ENCODE measurements at places on chromosomes 2 and 18.

GRCh38 chr2:65198737-65199136, 28.9 kb upstream of the ACTR2 start:
- no peak for DNase-seq

DNA sequence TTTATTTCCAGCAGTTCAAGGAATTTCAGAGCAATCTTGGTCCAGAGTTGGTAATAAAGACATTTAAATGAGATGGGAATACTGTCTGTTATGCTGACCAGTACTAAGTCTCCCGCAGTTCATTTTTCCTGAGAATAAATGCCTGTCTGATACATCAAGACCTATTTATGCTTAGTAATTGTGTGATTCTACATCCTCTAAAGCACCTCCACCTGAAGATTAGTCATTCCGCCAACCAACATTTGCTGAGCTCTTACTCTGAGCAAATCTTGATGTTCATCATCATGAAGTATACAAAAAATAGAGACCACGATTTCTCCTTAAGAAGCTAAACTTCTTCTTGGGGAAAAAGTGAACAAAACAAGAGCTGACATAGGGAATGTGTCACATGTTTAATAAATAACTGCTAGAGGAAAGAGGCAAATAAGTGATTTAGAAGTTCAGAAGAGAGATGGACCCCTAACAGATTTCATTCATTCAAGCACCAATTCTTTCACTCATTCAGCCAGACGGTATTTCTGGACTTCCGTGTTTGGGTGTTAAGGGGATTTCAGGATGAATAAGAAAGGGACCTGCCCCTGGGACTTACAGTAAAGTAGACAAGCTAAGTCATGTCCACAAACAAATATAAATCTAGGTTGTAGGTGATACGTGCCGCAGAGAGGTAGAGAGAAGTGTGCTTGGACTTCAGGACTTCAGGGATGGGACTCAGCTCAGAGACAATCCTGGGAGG, 34.2 kb upstream of the PPP4R1 start:
- no peak for DNase-seq

- no peak for DNase-seq
These were observed 123.6 kb upstream of the CDCA7 start for GRCh38 chr2:173231042-173231441.

- no peak for DNase-seq
These were observed 134.1 kb upstream of the SERPINE2 start for GRCh38 chr2:224173210-224173609.

DNA sequence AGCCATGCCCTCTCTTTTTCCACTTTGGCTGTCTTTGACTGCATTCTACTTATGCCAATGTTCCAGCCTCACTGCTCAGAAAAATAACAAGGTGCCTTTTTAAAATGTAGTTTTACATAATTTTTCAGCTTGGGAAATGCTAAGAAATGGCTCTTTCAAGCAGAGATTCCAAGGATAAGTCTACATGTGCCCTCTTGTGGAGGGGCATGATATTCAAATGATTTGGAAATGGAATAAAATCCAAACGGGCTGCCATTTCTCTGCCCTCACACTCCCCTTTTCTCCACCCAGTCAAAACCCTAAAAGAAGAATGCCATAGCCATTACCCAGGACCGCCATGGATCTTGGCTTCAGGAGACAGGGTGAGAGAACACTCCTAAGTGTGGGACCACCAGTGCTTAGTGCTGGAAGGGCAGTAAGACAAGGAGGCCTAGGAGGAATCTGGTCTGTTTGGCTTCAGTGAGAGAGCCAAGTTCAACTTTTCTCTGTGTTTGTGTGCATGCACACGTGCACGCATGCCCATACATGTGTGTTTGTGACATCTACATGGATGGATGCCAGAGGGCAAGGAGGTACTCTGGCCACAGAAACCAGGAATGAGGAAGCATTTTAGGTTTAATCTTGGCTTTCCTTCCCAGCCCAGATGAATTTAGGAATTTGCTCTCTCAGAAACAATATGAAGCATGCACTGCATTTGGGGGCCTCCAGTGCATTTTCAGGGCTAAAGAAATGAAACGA, 174.0 kb upstream of the SLC14A2 start:
- DNase-seq: no peak

DNA sequence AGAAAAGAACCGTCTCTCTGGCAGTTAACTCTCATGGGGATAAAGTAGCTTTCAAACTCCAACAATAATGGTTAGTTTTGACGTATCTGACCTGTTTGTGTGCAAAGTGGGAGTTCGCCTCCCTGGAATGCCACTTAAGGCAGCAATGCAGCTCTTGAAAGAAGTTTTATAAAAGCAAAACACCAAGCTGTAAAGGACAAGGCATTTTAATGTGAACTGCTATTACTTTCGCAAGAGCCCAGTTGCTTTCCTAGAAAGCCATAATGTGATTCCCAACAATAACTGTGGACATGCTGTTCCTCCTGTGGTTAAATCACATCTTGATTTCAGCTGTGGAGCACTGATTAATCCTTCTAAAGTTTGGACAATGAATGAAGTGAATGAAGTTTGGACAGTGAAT, 303.7 kb downstream of the PTPRM start:
- no peak for DNase-seq

DNA sequence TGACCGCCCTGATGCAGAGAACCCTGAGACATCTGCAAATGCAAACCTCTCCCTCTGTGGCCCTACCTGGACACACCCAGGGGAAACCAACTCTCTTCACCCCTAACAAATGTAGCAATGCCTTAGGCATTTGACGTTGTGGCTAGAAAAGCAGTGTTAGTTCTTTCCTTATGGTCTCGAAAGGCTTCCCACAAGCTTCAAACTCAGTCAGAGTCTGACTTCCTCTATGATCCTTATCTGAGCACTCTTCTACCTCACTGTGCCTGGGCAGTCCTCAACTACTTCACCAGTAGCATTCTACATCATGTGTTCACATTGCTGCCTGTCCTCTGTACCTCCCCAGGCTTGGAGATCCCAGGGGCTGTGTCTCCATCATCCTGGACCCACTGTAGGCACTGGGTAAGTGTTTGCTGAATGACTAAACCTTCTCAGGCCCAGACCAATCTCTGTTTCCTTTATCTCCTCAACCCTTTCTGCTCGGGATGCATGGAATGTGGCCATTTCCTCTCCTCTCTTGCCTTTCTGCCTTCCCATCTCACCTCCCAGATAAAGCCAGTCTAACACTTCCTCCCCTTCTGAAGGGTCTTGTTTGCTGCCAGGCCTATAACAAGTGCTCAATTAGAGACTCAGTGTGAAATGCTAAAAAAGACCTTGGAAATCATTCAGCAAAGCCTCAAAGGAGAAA, 91.7 kb upstream of the ACAA2 start:
- DNase-seq: no peak

- DNase-seq: no peak
These were observed 462.5 kb upstream of the HS6ST1 start for GRCh38 chr2:128781166-128781565.

GRCh38 chr18:28511413-28511821, 334.5 kb upstream of the CDH2 start:
- no peak for DNase-seq

- DNase-seq: no peak
These were observed 3.3 kb upstream of the YES1 start for GRCh38 chr18:815353-815752.

GRCh38 chr2:37829202-37829601, 95.9 kb upstream of the RMDN2 start:
- no peak for DNase-seq

DNA sequence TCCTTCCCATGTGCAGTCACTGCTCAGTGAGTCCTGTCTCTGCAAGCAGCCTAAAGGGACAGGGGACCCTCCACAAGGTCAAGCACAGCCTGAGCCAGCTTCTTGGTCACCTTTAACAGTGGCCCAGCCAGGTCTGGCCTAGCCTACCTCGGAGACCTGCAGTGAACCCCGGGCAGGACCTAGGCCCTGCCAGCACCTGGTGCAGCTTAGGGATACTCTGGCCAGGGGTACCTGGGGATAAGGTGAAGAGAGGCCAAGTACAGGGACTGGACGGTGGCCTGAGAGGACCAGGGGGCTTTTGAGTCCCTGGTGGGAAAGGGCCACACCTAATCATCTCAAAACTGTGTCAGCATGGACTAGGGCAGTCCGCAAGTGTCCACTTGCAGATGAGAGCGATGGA, 67.8 kb downstream of the EMX1 start:
- no peak for DNase-seq

- no peak for DNase-seq
These were observed 129.4 kb downstream of the TNS1 start for GRCh38 chr2:217873371-217873770.

DNA sequence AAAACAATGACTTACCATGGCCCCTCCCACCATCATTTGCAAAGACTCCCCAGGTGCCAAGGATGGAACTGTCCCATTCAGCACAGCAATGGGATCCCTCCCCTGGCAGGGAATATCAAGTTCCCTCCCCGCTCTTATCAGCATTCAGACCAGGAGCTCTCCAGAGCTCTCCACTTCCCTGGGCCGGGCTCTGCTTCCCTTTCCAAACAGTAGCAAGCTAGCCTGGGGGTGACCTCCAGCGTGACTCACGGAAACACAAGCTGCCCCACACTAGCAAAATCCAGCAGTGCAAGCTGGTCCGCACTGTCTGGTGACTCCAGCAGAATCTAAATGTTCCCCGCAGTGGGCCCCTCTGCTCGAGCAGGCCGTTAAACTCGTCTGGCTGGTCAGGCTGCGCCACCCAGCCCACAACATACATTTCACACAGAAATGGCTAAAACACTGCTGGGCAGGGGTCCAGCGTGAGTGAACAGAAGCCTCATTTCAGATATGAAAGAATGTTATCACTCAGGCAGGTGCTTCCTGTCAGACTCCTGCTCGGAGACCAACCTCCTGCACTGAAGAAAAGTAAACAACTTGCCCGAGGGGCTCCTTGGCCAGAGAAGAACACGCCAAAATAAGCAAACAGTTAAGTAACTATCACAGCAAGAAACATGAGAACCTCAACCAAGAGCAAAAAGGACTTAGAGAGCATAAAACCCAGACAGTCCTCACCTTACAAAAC, 33.9 kb downstream of the STAT1 start:
- no peak for DNase-seq

DNA sequence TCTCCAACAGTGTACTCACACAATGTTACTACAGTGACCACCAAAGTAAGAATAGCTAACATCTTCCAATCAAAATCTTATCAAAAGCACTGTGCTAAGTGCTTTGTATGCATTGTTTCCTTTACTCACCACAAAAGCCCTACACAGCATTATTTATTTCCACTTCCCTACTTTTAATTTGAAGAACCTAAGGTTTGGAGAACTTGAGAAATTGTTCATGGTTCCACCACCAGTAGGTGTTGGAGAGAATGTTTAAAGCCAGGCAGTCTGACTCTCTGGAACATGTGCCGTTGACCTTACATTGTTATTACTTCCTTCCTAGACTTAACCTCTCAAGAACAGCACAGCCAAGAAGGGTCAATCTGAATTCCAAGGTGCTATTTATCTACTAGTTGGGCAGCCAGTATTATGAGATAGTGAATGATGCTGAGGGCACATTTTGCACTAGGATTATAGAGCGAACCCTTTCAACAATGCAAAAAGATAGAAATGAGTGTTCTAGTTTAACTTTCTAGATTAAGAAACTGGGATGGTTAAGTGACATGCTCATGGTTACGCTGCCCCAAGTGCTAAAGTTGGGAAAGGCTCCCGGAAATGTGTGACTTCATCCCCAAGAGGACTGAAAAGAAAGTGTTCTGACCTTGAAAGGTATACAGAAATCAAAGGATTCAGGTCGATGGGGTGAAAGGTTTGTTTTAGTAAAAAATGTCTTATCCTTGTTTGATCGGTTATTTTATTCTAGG, 55.2 kb upstream of the FAM136A start:
- DNase-seq: no peak

GRCh38 chr2:62672601-62673000, 32.9 kb upstream of the EHBP1 start:
- no peak for DNase-seq

GRCh38 chr2:229296536-229296935, 25.4 kb upstream of the PID1 start:
- DNase-seq: no peak

GRCh38 chr2:109128048-109128615, 873 bp upstream of the SH3RF3 start:
- peak; percentile 83 for DNase-seq

- no peak for DNase-seq
These were observed 366.7 kb upstream of the DLGAP1 start for GRCh38 chr18:4821801-4822200.

DNA sequence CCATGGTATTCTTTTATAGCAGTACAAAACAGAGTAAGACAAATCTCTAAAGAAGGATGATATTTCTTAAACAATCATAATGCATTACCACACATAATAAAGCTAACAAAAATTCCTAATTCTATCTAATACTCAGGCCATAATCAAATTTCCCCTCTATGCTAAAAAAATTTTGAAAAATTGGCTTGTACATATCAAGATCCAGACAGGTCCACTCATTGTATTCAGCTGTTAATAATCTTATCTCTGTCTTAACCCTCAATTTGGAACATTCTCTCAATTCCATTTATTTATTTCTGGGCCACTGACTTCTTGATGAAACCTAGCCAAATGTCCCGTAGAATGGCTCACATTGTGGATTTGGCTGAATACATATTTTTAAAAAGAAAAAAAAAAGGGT, 59.1 kb upstream of the PAX3 start:
- no peak for DNase-seq

DNA sequence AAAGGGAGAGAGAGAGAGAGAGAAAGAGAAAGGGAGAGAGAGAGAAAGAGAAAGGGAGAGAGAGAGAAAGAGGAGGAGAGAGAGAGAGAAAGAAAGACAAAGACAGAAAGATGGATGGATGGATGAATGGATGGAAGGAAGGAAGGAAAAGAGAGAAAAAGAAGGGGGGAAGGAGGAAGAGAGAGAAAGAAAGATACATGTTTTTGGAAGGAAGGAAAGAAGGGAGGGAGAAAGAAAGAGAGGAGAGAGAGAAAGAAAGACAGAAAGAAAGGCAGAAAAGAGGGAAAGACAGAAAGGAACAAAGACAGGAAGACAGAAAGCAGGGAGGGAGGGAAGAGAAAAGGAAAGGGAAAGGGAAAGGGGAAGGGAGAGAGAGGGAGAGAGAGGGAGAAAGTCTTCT, 51.6 kb downstream of the RNU4ATAC start:
- no peak for DNase-seq

DNA sequence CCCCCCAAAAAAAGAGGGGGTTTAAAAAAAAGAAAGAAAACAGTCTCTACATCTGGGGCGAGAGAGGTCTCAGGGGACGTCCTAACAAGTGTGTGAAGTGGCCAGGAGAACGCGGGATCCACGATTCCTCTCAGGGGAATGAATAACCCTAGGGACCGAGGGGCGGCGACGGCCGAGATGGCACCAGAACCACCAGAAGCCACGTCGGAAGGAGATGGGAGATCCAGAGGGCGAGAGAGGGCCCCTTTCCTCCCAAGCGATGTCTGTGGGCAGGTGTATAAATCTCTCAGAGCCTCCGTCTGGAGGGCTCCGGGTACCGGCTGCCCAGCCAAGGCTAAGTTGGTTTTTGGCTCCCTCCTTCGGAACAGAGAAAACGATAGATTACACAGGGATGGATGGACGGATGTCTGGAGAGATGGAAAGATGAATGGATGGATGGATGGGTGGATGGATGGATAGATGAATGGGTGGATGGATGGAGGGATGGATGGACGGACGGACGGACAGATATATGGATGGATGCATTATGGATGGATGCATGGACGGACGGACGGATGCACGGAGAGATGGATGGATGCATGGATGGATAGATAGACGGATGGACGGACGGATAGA, 1.7 kb downstream of the EPHA4 start:
- DNase-seq: peak; percentile 46
